ENCODE measurements at places on chromosomes 16 and 17.
A peak's percentile ranks its signal among the peaks of the same experiment; 100 is the strongest.

- DNase-seq = no peak
Observed at GRCh38 chr16:873243-873661, 72.7 kb upstream of the GNG13 start.

DNA sequence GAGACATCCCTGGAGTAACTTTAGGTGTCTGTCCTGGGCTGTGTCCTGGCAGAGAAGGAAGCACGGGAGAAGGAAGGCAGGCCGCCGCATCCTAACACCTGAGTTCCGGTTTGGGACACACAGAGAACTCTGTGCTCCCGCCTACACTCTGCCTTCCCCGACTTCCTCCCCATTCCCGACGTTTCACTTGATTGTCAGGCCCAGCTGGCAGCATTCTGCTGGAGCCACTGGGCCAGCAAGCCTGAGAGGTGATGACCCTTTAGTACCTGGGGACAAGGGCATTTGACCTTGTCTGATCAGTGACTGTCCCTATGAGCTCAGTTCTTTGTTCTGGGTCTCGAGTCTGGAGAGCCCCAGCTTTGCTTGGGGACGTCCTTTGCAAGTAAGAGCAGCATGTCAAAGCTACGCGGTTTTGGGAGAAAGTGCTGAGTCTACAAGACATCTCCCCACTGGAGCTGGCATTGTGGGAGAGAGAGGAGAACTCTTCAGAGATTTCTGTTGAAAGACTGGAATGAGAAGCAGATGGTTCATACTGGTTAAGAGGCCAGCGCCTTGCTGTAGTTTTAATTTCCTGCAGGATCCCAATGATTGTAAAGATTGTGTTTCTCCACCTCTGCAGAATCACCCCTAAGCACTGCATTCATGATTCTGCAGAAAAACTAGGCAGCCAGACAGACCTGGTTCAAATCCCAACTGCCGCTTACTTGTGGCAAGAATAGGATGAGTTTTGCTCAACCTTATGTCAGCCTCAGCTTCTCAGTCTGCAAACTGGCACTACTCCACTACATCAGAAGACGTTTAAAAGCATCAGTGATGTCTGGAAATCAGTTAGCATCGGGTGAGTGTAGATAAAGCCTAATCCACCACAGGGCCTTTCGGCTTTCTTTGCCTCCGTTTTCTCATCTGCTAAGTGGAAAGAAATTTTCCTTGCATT is 20.6 kb downstream of the ABAT start:
- no peak for DNase-seq

GRCh38 chr17:77528516-77529327 is 388.0 kb downstream of the SEC14L1 start:
- DNase-seq = peak; percentile 53

DNA sequence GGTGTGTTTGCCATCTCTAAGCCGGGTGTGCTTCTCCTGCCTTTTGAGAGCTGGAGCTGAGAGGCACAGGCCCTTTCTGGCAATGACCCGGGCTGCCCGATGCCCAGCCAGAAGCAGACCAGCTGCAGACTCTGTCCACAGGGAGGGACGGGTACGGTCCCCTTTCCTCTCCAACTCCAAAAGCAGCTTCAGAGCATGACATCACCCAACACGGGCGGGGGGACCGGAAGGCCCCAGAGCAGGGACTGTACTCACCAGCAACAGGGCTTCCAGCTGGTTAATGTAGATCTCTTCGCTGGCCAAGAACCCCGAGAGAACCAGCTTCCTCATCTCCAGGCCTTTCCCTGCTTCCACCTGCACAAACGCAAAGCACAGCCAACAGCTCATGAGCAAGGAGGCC is 79.4 kb downstream of the ABR start:
- no peak for DNase-seq

GRCh38 chr17:77844681-77845080 is 113.8 kb upstream of the TNRC6C start:
- no peak for DNase-seq

- DNase-seq = no peak
Observed at GRCh38 chr17:82214012-82214628, 1.5 kb upstream of the CCDC57 start.

Data from Daoy (cell line).